ENCODE measurements at places on chromosomes 4 and X.

GRCh38 chrX:13688384-13688957 lies 457 bp upstream of the RAB9A start:
- DNase-seq: peak; percentile 12

DNA sequence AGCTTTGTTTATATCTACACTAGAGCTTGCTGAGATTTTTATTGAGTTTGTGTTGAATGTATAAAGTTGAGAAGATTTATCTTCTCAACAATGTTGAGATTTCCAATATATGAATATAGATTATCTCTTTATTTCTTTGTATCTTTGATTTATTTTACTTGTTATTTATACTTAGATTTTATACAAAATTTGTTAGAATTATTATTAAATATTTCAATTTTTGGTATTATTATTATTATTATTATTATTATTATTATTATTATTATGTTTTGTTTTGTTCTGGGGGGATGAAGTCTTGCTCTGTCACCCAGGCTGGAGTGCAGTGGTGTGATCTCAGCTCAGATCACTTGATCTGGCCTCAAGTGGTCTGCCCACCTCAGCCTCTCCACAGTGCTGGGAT lies 322.5 kb downstream of the PPARGC1A start:
- no peak for DNase-seq

DNA sequence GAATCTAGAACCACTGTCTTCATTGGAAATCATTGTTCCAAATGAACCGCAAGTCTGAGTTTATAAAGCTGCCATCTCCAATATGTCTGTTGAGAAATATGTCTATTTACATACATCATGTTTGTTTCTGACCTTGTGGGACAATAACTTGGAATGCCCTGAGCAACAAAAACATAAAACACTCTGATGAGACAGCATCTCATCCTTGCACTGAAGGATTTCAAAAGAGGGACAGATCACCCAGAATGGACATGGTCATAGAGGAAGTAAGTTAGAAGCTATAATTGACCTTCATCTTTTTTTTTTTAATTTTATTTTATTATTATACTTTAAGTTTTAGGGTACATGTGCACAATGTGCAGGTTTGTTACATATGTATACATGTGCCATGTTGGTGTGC lies 22.5 kb downstream of the RXFP1 start:
- no peak for DNase-seq

GRCh38 chr4:103075435-103075893 lies 1.1 kb downstream of the SLC9B2 start:
- no peak for DNase-seq

DNA sequence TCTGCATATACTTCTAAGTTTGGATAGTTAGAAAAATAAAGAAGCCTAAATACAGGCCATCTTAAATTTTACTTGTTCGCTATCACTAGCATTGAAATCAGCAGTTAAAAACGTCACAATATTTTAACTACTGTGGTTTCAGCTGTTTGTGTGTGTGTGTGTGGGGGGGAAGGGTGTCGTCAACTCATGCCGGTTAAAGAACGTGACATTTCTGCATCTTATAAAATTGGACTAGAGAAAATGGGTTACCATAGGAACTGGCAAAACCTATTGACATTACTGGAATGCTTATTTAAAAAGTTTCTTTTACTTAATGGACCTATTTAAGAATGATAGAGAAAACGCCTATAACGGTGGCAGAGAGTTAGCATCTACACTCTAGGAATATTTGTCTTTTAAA lies 1.2 kb upstream of the CNKSR2 start:
- DNase-seq: peak; percentile 11
